ENCODE measurements at places on chromosomes 2 and 18.
A peak's percentile ranks its signal among the peaks of the same experiment; 100 is the strongest.

- DNase-seq: no peak
These were observed 70.6 kb upstream of the TCF7L1 start for GRCh38 chr2:85062565-85062964.

DNA sequence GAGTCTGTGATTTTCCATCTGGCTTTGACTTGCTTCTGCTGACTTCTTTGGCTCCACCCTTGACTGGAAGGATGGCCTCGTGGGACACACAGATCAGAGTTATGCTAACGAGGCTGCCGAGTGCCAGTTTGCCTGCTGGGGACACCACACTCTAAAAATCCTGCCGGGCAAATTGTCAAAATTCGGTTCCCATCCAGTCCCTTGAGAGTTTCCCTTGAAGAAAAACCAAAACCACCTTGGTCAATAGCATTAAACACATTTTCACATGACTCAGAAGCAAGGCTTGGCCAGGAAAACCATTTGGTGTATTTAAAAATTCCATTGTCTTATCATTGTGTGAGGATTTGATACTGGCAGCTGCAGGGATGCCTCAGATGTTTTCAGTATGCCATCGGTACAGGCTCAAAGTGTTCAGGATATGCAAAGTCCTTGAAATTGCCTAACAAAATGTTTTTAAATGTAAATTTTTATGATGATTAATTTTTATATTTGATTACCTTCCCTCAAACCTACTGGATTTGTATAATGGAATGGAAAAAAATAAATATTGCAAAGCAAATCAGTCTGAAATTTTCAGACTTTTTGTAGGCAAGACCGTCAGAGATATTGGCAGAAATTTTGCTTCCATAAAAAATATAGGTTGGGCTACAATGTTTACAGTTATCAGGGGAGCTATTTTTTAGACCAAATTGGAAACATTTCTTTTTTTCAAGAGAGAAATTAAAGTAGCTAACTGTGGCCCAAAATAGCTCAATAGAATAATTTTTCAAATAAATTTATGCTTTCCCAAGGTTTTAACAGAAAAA lies 41.6 kb downstream of the KCNE4 start:
- DNase-seq: no peak

DNA sequence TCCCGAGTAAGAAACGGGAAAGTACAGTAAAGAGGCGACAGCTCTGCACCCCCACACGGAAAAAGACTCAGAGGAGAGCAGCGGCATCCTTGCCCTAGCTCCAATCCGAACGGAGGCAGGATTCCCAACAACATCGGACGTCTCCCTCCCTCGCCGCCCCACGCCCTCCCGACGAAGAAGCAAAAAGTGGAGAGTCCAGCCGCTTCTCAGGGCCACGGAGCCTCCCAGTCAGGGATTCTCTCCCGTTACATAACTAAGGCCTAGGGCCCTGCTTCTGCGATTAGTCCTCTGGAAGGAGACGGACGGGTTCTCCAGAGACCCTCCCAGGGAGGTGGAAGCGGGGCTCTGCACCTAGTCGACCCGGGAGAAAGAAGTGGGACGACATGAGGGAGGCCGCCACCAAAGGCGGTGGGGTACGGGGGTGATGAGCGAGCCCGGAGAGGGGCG lies 587 bp downstream of the SUMO1 start:
- peak; percentile 29 for DNase-seq

- no peak for DNase-seq
These were observed 45.4 kb upstream of the PTMA start for GRCh38 chr2:231662811-231663457.

DNA sequence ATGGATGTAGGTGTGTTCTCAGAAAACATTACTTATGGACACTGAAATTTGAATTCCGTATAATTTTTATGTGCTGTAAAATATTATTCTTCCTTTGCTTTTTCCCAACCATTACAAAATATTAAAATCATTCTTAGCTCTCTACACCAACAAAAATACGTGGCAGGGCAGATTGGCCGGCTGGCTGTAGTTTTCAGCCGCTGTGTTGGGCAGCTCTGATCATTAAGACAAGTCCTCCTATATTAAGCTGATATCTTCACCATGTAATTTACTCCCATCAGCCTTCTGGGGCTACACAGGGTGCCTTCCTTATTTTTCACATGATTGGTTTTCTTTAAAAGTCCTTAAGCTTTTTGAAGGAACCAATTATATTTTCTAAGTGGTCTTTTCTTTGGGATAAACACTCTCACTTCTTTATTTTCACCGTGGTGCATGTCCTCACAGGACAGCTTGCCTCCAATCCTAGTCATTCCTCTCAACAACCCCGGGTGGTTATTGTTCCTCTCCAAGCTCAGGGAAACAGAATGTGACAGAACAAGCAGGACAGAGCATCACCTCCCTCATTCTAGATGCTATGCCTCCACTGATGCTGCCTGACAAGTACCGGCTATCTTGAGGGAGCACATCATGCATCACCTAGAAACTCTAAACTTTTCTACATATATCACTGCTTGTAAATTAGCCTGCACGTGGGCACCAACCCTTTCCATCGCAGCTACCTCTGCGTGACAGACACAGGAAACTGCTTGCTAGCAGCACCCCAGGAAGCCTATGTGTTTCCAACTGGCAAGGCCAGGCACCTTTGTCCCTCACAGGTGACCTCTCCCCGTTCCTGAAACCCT lies 362.3 kb downstream of the MYCN start:
- no peak for DNase-seq

DNA sequence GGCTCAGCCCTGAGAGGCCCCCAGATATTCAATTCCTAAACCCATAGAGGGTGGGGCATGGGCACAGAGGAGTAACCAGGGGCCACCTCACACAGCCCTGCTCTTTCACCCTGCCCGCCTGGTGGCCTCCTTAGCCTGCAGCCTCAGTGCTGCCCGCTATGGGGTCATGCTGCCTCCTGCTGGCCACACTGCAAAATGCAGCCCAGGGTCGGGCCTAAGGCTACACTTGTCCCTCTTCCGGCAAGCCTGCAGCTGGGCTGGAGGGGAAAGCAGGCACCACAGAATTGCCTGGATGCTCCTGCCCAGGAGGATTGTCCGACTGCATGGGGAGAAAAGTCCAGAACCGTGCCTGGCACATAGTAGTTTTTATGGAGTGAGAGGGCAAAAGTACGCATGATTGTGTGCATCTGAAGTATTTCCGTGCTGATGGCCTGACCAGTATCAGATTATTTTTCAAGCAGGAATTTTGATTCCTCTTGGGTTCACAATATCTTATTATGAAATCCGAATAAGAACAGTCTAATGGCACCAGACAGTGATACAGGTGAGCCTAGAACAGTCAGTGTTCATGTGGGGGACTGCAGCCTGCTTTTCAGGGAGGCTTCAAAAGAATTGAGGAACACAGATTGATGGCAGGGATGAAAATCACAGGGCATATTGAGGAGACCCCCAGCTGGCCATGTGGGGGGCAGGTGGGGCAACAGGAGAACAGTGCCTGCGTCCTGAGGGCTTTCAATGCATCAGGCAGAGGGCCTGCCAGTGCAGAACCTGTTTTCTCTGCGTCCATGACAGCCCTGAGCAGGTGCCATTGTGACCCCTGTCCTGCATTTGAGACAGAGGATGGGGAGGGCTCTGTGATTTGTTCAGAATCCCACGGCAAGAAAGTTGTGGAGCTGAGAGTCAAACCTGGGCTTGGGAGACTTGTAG lies 51.2 kb upstream of the ALPP start:
- peak; percentile 80 for DNase-seq

GRCh38 chr2:28435241-28435640 lies 42.6 kb downstream of the FOSL2 start:
- no peak for DNase-seq

GRCh38 chr18:76339246-76339620 lies 155.8 kb downstream of the ZNF516 start:
- no peak for DNase-seq

DNA sequence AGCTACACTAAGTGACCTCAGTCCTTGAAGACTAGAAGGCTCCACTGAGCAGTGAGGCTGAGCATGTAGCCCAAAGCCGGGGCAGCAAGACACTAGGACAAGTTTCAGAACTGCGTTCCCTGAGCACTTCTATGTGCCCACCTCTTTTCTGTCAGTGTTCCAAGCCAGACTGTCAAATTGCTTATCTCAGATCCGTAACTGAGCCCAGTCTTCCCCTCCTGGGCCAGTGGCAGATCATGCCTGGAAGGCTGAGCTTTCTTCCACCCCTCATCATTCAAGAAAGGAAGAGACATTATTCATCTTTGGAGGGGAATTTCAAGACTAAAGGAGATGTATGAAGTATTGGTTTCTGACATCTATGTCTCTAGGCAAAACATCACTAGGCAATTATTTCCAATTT lies 49.8 kb downstream of the EML6 start:
- DNase-seq: no peak

DNA sequence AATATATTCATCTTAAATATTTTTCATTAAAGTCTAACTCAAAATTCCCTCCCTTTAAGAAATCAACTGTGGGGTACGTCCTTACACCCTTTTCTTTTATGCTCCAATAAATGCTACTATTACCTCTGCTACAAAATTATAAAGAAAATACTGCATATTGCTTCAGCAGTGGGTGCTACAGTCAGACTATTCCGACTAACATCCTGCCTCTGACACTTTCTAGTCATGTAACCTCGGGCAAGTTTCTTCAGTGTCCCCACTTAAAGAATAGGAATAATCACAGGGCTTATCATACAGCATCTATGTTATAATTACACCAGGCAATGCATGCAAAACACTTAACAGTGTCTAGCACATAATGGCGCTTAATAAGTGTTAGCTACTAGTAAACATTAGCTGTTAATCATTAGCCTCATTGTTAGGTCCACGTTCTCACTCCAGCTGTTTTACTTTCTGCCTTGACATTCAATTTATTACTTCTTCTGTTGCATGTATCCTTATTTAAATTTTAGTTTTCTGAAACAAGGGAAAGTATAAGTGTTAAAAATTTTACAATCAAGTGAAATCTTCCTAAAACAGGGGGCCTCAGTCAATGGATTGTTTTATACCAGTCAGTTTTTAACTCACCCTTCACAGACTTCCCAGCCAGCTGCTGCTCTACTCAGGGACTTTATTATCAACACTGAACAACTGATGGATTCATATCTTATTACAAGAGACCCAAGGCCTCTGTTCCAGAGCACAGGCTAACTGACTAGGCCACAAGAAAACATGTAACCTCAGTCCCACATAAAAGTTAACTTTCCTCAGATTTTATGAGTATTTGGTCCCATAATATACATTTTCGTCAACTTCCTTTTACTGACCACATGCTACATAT lies 54.0 kb downstream of the CLASP1 start:
- DNase-seq: no peak

DNA sequence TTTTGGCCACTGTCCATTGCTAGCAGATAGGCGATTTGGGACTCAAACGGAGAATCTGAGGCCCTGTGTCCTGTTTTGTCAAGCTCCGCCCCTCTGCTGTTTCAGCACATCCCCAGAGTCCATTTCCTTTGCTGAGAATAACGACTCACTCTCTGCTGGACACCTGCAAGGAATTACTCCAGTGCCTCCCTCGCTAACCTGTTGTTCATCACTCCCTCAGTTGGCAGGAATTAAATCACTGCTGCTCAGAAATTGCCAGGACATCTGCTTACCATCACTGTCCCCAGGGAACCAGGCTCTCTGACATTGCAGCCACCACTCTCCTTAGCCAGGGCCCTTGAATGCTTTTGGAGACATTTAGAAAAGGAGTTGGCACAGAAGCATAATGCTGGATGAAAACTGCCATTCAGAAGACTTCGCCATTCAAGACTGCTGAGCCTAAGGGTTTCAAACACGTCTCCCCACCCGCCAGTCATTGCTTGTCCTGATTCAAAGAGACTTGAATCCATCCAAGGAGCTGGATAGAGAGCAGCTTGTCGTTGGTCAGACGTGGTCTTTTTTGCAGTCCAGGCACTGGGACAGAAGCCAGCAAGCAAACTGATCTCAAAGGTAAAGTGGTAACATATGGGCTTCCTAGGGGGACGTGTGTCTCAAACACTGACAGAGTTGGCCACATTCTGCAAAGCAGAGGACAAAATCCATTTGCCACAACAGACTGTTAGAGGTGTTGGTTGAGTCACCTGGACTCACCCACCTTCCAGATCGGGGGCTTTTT lies 155.3 kb downstream of the UXS1 start:
- DNase-seq: no peak

- DNase-seq: no peak
These were observed 6.8 kb upstream of the CFLAR start for GRCh38 chr2:201109186-201109585.

DNA sequence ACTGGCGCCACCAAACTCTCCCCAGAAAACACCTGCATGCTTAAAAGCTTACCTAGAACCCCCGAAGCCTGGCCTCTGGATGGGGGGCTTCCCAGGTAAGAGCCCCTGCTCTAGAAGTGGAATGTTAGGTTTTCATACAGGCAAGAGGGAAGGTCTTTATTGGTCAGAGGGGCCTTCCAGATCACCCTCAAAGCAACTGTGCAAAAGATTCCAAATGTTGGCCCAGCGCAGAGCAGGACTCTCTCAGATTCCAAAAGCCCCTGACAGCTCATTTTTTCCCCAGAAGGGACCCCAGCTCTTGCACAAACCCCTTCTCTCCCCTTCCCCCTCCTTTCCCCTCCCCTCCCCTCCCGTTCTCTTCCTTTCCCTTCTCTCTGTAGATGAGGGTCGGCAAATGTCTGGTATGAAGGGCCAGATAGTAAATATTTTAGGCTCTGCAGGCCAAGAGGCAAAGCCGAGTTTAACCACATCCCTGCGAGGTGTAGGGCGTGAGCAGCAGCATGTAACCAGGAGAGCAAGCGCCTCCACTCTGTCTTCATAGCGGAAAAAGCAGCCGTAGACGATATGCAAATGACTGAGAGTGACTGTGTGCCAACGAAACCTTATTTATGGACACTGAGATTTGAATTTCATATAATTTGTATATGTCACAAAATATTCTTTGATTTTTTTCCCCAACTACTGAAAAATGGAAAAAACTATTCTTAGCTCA lies 116.9 kb downstream of the SMAD7 start:
- no peak for DNase-seq

GRCh38 chr2:144701259-144701658 lies 181.3 kb upstream of the ZEB2 start:
- no peak for DNase-seq

- no peak for DNase-seq
These were observed 58.2 kb downstream of the HS6ST1 start for GRCh38 chr2:128260239-128261138.

GRCh38 chr2:179235463-179236108 lies 29.0 kb downstream of the SESTD1 start:
- peak; percentile 19 for DNase-seq
